NCI-H526 treated with DMSO at 0.1 percent for 48 hours (cell line): ENCODE measurements at places on chromosomes 4 and X.

- DNase-seq, result no peak
Measured at GRCh38 chrX:142296421-142296820, 91.3 kb upstream of the MAGEC2 start.

DNA sequence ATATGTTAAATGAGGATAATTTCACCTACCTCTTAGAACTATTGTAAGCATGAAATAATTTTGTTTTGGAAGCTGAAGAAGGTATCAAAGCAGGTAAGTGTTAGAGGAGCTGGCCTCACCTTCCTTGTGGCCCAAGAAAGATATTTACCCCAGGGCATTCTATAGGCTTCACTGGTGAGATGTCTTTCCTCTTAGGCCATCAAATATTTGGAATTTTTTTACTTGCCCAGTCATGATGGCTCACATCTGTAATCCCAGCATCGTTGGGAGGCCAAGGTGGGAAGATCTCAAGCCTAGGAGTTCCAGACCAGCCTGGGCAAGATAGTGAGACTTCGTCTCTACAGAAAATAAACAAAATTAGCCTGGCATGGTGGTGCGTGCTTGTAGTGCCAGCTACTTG lies 6.1 kb upstream of the SMS start:
- no peak for DNase-seq

DNA sequence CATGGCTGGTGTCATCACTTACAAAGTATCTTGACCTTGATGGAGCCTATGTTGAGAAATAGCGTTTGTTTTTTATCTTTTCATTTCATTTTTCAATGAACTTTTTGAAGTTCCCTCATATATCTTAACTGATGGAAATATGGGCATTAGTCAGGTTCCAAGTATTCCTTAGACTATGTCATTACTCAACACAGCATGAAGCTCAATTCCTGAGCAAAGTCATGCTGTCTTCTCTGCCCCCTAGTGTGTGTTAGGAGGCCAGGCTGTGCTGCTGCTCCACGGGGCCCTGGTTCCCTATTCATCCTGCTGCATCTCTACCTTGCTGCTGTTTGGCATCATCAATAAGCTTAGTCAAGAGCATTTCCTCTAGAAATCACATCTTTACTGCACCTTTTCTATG lies 40.9 kb downstream of the GPR143 start:
- DNase-seq, result no peak

DNA sequence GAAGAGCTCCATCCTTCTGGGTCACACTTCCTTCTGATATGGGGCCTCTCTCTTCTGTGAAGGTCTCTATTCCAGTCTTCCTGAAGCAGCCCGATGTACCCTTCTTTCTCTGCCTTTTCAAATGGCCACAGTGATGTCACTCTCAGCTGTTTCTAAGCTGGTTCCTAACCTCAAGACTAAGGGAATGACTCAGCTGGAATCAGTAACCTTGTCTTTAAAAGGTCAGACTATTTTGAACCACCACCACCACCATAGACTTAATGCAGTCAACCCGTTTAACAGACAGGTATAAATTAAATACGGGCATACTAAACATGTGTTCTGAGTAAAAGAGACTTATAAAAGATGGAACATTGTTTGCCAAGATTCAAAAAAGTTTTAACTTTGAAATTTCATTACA lies 121.0 kb downstream of the PPA2 start:
- DNase-seq, result no peak

GRCh38 chr4:37615720-37616063 lies 70.5 kb downstream of the RELL1 start:
- DNase-seq, result no peak

DNA sequence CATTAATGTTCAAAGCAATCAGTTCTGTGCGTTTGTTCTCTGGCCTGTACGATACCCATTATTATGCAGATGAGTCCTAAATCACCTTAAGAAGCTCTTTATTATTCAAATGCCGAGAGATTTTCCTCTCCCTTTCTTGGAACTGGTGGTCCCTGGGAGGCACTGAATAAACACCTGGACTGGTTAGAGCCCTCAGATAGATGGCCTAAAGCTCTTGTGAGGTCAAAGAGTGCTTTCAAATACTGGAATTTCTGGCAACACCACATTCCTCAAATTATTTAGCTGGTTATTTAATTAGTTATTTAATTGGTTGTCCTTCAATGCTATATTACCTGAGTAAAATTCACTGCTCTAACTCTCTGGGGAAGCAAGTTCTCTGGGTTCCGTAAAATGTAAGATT lies 3.0 kb downstream of the ARHGEF38 start:
- DNase-seq, result no peak

- no peak for DNase-seq
Measured at GRCh38 chr4:7843831-7844593, 95.6 kb downstream of the AFAP1 start.

DNA sequence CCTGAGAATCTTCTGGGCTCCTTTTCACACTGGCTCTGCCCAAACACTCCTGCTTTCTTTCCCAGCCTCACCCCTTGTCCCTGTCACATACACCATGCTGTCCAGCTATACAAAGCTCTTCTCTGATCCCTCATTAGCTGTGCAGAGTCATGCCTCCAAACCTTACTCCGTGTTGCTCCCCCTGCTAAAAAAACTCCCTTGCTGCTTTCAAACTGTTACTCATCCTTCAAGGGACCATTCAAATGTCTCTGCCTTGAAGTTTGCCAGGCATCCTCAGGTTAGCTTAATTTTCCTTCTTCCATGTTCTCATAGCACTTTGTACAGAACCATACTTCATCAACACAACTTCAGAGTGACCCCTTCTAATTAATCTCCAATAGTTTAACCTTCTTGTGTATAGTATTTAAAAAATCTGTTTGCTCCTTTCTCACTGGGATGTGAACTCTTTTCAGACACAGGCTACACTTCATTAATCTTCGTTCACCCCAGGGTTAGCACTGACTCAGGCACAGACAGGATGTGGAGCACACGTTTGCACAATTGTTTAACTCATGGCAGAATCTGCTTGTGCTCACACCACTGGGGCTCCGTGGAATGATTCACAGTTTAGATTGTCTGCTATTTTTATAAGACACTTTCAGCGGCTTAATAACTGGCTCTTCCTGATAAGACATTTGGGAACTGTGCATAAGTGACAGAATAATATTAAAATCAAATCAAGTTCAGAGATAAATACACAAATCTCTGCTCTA lies 21.4 kb upstream of the SEL1L3 start:
- DNase-seq, result no peak

DNA sequence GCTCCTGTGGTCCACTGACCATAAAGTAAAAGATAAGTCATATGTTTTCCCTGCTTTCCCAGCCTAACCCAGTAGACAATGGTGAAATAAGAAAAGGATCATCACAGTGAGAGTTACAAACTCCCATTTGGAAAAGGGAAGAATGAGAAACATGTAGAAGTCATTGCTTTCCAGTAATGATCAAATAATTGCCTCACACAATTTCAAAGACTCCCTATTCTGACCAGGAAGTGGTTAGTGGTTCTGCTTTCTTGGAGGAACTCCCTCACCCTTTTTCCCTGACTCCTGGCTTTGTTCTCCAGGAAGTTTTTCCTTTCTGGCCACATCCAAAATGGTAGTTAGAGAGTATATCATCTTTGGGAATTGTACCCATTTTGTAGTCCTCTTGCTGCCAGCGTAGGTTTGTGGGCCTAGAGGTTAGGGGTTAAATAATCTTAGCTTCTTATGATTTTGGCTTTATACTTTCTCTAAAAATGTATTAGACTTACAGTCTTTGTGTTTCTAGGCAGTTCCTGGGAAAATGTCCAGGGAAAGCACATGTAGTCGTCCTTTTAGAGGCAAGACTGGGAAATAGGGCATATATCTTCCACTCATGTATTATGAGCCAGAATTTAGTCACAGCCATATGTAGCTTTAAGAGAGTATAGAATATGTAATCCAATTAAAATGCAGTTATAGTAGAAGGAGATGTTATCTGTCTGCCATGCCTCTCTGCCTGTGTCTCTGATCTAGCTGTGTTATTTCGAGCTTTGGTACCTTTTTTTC lies 10.5 kb downstream of the VAMP7 start:
- no peak for DNase-seq

- no peak for DNase-seq
Measured at GRCh38 chr4:2365054-2365912, 53.2 kb downstream of the ZFYVE28 start.

DNA sequence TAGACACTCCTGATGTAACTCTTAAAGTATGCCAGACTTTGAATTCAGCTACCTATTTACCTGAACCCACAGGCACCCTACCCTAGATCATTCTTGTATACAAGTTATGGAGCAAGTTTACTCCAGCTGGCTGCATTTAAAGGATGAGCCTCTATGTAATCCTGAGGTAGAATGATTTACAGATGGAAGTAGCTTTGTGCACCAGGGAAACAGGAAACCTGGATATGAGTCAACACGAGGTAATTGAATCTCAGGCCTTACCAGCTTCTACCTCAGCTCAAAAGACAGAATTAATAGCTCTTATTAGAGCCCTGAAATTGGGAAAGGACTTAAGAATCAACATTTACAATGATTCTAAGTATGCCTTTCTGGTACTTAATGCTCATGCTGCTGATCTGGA lies 119.8 kb downstream of the AGTR2 start:
- no peak for DNase-seq

- DNase-seq, result no peak
Measured at GRCh38 chr4:93825551-93826216, 2.9 kb upstream of the ATOH1 start.

DNA sequence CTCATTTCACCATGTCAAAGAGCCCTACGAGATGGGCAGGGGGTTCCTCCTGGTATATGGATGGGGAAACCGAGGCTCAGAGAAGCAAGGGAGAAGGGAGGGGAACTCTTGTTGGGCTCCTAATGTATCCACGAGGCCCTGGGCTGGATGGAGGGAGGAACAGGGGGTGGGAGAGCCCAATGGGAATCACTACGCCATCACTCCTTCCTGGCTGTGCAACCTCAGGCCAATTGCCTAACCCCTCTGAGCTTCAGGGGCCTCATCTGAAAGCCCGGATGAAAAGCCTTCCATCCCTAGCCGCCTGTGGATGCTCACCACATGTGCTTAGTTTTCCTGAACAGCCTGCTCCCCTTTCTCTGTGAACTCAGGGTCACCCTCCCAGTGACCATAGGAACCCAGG lies 57.8 kb downstream of the PPP2R2C start:
- no peak for DNase-seq

DNA sequence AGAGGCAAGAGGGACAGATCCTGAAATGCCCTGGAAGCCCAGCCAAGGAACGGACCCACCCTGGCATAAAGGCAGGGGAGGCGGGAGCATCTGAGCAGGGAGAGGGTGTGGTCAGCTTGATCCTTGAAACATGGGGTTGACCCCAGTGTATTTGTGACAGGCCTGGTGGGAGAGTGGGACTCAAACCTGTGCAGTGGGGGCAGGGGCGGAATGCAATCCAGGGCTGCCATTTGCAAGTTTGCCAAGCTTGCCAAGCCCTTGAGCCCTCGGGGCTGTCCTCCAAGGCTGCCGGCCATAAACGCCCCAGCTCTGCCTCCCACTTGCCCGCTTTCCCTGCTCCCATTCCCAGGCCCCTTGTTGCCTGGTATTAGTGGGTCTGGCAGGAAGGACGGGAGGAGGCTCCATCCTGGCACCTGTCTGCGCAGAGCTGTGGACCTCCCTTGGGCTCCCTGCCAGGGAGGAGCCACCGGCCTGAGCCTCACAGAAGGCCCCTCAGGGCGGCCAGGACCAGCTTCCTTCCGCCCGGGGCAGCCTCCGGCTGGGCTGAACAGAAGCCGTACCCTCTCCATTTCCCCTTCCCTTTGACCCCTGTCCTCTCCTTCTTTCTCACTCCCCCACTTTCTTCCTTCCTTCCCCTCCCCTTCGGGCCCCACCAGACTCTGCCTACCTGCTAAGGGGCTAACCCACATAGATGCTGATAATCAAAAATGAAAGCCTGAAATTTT lies 661 bp downstream of the S100P start:
- no peak for DNase-seq

- no peak for DNase-seq
Measured at GRCh38 chrX:48960291-48960690, 2.9 kb upstream of the OTUD5 start.

DNA sequence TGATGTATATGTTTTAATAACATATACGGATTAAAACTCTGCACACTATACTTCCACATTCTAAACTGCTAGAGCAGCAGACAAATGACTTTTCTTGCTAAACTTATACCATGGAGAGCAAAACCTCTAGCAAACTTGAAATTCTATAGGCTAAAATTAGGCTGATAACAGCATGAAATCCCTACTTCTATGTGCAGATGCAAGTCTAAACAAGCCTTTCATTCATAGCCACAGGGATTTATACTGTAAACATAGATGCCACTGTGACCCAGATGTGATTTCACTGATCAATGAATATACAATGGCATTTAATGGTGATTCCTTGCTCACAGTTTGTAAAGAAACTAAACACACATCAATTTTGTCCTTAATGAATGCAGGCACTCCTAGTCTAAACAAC lies 151.0 kb downstream of the ANTXR2 start:
- no peak for DNase-seq

DNA sequence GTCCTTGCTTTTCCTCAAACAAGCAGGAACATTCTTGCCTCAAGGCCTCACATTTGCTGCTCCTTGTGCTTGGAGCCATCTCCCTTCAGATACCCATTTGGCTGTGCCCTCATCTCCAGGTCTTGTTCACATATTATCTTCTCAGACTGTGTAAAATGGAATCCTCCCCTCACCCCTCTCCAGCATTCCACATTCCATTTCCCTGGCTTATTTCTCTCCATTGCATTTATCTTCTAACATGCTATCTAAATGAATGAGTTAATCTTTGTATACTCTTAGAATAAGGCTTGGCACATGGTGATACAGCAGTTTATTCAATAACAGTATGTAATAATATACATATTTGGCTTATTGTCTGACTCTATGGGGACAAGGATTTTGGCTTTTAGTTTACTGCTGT lies 8.8 kb upstream of the GALNT7 start:
- DNase-seq, result no peak

DNA sequence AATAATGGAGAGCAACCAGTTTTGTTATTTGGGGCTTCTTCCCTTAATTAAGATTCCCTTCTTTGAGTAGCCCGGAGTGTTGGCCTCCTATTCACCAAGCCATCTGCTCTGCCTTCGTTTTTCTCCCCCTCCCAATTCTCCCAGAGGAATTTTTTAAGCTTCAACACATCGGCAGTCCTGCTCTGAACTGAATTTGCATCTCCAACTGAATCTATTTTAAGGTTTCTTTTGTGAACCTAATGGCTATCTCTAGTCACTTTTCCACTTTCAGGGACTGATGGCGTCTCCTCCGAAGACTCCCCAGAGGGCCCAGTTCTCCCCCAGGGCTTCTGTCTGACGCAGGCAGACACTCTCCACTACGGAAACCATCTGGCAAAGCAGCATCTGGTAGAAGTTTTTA lies 280.2 kb downstream of the ADGRA3 start:
- DNase-seq, result no peak

DNA sequence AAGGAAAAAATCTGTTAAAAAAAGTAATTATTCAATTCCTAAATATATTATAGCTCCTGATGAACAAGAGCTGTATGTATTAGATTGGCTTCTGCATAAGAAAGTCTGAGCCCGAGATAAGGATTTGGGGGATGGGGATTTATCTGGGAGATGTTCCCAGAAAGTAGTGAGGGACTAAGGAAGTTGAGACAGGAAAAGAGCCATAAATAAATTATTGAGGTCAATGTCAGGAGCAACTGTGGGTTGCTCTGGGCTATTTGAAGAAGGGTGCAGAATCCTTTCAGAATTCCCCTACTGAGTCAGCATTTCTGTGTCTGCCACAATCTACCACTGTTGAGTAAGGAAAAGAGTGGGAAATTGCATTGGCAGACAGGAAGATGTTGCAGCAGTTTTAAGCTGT lies 3.1 kb upstream of the TDO2 start:
- DNase-seq, result no peak

- DNase-seq, result no peak
Measured at GRCh38 chrX:70470850-70471289, 26.2 kb downstream of the DLG3 start.

- no peak for DNase-seq
Measured at GRCh38 chrX:2261831-2262667, 238.7 kb downstream of the DHRSX start.
